H7 (cell line): ENCODE measurements at places on chromosomes 1 and 21.
A peak's percentile ranks its signal among the peaks of the same experiment; 100 is the strongest.

DNA sequence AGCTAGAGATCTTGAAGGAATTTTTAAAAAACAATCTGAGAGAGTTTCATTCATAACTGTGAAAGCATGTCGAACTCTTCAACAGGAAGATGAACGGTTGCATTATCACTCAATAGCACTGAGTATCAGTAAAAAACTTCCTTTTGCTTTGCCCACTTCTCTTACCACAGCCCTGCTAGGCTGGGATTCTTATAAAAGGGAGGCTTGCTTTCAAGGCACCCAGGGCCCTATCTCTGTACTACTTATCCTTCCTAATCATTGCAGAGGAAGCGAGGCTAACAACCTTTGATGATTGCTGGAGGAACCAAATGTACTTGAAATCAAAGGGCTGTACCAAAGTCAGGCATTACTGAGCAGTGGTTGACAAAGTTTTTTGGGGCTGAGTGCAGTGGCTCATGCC is 71.2 kb downstream of the SNRPE start:
- DNase-seq: no peak

DNA sequence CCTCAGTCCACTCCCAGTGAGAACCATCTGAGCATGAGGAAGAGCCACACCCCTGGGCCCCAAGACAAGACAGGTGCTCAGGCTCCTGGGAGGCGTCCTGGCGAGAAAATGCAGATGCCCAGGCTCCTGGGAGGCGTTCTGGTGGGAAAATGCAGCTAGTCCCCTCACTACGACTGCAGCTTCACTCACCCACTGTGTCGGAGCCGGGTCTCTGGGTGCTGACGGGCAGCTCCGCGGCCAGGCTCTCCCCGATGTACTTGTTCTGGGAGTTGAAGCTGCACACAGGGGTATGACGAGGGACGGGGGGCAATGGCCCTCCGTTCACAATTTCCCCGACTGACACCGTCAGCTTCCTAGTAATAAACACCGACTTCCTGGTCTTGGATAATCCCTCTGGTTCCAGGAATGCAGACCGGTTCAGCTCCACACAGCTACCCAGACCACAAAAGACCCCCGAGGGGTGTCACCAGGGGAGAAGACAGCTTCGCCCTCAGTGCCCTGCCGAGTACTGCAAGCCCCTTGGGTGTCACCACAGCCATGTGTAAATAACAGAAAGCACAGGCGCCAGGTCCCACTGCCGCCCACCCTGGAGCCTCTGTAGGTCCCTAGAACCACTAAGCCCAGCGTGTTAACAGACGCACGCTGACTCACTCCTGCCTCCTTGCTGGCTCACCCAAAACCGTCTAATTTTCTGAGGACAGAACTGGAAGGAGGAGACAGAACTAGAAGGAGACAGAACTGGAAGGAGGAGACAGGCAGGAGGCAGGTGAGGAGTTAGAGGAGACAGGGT is 19.5 kb downstream of the MCM3AP start:
- DNase-seq: no peak

DNA sequence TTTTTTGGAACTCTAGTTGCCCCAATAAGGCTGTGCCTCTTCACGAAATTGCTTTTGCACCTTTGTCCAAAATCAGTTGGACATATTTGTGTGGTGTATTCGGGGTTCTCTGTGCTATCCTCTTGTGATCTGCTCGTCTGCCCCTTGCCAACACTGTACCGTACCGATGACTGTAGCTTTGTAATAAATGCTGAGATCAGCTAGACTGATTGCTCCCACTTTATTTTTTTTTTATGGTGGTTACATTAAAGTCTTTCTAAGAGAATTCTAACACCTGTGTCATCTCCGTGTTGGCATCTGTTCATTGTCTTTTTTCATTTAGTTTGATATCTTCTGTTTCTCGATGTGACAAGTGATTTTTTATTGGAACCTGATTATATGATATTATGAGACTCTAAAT is 94.1 kb downstream of the ADARB1 start:
- DNase-seq: no peak

GRCh38 chr1:232367293-232367692 is 262.6 kb downstream of the SIPA1L2 start:
- no peak for DNase-seq

GRCh38 chr1:107575226-107575625 is 389.8 kb downstream of the VAV3 start:
- no peak for DNase-seq

DNA sequence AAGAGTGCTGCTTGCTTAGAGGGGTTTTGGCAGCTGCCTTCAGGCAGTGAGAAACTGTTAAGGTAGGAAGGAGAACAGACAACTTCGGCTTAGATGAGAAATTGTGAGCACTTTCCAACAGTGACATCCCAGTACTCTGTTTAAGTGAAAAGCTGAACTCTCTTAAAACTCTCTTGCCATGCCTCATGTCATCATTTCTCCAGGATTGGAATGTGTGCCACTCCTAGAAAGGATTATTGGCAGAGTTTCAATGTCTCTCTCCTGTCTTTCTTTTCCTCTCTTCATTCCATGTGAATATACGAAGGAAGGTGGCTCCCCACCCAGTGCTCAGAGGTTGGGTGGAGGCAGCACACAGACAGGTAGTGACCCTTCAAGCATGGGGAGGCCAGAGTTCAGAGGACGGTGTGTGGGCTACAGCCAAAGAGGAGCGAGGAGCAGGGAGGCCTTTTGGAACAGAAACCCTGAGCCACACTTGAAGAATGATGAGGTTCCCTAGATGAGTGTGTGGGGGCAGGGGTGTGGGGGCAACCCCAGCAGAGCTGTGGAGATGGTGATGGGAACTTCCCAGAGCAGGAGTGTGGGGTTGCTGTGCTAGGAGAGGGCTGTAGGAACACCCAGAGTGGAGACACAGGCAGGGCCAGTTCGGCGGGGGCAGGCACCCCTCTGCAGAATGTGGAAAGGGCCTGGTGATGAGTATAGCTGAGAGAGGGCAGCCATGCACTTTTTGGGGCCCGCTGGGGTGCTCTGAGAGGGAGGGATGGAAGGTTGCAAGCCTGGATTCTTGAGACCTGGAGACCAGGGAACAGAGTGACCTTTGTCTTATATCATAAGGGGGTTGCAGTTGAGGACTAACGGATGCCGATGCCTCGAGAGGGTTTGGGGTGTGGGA is 58.8 kb downstream of the GALNT2 start:
- no peak for DNase-seq

- DNase-seq: peak; percentile 26
Measured at GRCh38 chr1:9437961-9438430, 101.3 kb upstream of the SLC25A33 start.

- DNase-seq: no peak
Measured at GRCh38 chr1:65341381-65341780, 32.0 kb downstream of the DNAJC6 start.

DNA sequence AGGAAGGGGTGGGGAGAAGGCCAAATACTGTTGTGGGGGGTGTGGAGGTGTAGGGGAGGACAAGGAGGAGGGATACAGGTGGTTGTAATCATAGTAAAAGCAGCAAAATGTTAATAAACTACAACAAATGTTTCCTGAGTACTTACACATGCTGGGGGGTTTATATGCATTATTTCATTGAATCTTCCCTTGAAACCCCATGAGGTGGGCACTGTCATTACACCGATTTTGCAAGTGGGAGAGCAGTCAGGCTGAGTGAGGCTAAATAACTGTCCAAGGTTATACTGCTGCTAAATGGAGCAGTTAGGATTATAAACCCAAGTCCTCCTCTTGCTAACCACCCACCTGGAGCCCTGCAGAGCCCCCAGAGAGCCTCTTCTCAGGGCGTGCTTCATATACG is 14.4 kb upstream of the GRHL3 start:
- DNase-seq: no peak

- DNase-seq: peak; percentile 93
Measured at GRCh38 chr1:6519935-6520671, 28.6 kb upstream of the PLEKHG5 start.

GRCh38 chr1:220485131-220485530 is 42.8 kb upstream of the MARK1 start:
- DNase-seq: no peak

DNA sequence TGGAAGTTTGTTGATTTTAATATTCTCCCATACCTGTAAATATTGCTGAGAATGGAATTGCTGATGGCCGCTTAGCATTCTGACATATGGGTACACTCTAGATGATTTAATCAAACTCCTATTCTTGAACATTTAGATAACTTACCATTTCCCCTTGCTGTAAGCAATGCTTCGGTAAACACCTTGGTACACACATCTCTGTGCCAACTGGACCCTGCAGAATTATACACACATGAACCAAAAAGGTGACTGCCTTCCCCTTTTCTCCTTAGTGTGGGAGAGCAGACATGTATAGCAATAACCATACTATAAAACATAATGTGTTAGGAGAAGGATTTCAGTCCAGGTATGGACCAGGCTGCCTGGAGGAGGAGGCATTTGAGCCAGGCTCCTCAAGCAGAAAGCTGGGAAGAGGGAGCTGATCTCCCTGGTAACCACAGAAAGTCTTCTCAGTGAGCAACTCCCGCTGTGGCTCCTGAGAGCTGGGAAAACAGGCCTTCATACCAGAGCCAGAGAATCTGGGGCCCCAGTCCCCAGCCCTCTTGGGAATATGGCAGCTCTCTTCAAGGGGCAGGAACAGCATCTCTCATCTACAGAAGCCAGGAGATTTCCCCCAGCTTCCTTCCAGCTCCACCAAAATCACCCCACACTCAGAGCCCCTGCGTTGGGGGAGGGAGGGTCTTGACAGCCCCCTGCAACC is 33.9 kb upstream of the CSF1 start:
- DNase-seq: no peak

DNA sequence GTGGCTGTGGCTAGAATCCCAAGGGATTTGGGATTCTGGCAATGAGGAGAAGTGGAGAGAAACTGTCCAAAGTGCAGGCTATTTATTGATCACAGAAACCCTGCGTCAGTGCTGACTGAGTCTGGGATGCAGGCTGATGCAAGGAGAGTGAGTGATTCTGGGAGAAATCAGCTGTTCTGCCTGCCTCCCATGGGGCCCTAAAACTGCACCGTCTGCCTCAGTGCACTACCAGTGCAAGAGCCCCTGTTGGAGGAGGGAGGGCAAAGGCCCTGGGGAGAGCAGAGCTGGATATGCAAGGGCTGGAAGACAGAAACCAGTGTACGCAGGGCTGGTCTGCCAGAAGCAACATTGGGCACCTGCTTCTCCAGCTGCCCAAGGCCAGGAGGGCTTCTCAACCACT is 42.6 kb downstream of the C1orf198 start:
- no peak for DNase-seq

- DNase-seq: no peak
Measured at GRCh38 chr1:154423304-154423987, 18.3 kb downstream of the IL6R start.

DNA sequence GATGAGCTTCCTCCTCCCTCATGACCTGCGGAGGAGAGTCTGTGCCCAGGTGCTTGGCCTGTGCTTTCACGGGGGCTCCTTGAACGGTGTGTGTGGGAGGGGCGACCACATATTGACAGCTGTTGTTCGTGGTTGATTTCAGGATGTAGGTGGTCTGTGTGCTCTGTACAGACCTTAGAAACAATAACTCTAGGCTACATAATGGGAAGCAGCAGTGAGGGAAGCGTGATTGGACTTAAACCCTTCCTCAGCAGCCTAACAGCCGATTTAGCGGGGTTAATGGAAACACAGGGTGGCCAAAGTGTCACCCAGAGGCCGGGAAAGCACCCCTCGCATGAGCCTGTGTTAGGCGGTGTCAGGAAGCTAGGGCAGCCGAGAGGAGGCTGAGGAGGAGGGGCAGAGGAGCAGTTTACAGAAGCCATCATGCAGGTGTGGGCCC is 56.0 kb downstream of the TBCE start:
- peak; percentile 26 for DNase-seq

- no peak for DNase-seq
Measured at GRCh38 chr1:24756395-24756794, 11.1 kb downstream of the CLIC4 start.

- DNase-seq: peak; percentile 46
Measured at GRCh38 chr1:6586404-6586816, 6.6 kb downstream of the ZBTB48 start.

- peak; percentile 53 for DNase-seq
Measured at GRCh38 chr1:21383785-21384401, 56.0 kb upstream of the NBPF3 start.

GRCh38 chr1:7993593-7994479 is 32.3 kb downstream of the ERRFI1 start:
- no peak for DNase-seq

DNA sequence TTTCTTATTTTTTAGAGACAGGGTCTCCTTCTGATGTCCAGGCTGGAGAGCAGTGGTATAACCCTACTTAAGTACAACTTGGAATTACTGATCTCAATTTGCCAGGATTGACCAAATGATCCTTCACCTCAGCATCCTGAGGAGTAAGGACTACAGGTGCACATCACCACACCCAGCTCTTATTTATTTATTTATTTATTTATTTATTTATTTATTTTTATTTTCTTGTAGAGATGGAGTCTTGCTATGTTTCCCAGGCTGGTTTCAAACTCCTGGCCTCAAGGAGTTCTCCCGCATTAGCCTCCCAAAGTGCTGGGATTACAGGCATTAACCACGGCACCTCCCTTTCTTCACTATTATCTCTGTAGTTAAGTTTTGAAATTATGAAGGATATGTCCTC is 117.5 kb upstream of the NEGR1 start:
- DNase-seq: no peak

GRCh38 chr21:26159869-26160268 is 10.7 kb downstream of the APP start:
- no peak for DNase-seq

GRCh38 chr1:23118957-23119792 is 49.5 kb downstream of the LUZP1 start:
- no peak for DNase-seq

- DNase-seq: no peak
Measured at GRCh38 chr1:208374391-208374941, 130.3 kb upstream of the PLXNA2 start.

DNA sequence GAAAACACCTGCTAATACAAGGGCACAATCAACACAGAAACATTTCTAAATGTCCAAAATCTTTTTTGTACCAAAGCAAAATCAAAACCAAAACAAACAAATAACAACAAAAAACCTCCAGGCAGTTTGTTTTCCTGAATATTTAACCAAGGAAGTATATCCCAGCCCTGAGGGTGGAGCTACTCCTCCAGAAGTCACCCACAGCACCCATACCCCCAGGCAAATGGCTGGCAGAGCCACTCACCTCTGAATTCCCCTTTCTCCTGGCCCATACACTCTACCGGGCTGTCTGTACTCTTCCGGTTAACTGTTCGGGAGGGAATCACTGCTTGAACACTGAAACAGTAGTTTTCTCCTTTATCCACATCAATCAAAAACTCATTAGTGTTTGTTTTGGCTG is 9.5 kb downstream of the F3 start:
- DNase-seq: no peak

DNA sequence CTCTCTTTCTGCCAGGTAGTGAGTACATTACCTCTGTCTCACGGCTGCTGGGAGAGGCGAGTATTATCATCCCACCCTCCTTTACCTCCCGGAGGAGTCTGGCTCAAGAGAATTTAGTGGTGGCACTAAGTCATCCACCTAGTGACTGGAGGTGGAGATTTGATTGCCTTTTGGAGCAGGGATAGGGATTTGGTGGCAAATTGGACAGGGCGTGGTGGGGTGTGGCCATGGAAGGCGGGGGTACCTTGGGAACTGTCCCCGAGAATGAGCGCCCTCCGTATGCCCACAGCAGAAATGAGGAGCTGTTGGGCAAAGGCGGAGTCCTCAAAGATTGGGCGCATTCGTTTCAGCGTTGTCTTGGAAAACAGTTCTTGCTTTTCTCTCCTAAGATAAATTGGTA is 32.1 kb upstream of the HMGN1 start:
- no peak for DNase-seq

GRCh38 chr1:14504517-14504916 is 94.0 kb upstream of the KAZN start:
- DNase-seq: no peak
